ENCODE measurements at places on chromosomes 12 and 14.

DNA sequence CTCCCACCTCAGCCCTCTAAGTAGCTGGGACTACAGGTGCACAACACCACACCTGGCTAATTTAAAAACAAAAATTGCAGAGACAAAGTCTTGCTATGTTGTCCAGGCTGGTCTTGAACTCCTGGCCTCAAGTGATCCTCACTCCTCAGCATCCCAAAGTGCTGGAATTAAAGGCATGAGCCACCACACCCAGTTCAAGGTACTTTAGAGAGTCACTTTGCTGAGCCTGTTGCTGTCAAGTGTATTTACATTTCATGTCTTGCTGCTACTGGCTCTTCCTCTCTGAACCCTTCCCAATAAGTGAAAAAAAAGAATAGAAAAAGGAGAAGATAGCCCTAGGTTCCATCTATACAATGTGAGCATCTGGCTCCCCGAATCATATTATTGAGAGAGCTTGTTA is 38.4 kb downstream of the SLCO1A2 start:
- DNase-seq = no peak

- DNase-seq = no peak
Observed at GRCh38 chr14:60204843-60205774, 39.9 kb upstream of the DHRS7 start.

DNA sequence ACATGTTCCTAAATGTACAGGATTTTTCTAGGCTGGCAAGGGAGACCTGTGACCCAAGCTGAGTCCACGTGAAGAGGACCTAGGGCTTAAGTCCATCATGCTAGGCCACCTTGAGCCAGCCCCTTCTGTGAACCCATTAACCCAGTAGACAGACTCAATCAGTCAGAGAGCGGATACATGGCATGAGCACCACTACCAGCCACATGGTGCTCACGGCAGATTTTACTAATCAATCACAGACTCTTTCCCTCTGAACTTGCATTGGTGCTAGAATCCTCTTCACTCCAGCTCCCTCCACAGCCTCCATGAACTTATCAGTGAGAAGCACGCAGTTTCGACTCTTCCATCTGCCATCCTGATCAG is 9.0 kb downstream of the PHETA1 start:
- no peak for DNase-seq

- DNase-seq = no peak
Observed at GRCh38 chr12:77882709-77883108, 52.0 kb downstream of the NAV3 start.

DNA sequence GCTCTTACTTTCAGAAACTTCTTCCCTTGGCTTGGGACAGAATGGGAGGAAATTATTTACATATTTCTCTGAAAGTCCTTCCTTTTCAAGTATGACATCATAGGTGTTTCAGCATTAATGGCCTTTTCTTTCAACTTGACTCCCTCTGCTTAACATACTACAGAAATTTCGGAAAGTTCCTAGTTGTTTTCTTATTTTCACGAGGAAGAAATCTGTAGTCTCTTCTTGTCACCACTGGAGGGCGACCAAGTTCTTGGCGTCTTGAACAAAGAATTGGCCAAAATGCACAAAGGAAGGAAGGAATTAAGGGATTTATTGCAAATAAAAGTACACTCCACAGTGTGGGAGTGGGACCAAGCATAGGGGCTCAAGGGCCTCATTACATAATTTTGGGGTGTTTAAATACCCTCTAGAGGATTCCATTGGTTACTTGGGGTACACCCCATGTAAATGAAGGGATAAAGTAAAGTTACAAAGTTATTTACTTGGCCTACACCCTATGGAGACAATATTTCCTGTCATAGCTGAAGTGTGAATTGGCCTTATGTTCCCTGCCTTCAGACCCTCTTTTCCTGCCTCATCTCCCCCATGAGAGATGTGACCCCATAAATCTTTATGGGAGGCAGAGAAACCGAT is 70.4 kb downstream of the RPL10L start:
- peak; percentile 19 for DNase-seq

- DNase-seq = peak; percentile 54
Observed at GRCh38 chr14:61653507-61653906, 41.8 kb upstream of the HIF1A start.

DNA sequence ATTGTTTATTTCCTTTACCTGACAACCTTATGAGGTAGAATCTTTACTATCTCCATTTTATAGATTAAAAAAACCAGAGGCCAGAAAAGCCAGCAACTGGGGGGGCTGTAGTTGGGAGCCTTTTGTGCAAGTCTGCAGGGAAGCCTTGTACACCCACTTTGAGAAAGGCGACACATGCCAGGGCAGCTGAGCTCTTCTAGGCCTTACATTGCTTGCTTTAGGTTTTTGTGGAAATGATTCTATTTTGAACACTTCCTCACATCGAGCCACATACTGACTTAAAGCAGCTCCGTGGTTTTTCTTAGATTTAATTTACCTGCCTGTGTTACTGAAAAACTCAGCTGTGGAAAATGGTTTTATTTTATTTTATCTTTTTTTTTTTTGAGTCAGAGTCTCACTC is 34.6 kb downstream of the EP400 start:
- no peak for DNase-seq

GRCh38 chr12:50820177-50820576 is 22.5 kb upstream of the TMPRSS12 start:
- DNase-seq = no peak

DNA sequence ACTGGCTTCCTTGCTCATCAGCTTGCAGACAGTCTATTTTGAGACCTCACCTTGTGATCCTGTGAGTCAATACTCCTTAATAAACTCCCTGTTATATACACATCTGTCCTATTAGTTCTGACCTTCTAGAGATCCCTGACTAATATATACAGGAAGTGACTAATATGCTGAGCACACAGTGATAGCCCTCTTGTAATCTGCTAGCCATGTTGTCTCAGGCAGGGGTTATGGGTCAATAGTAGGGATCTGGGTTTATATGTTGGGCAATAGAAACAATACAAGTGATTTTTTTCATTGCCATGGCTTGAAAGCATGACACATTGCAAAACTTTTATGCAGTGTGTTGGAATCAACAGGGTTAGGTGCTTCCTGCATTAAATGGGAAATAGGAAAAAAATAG is 562.2 kb downstream of the GALC start:
- peak; percentile 11 for DNase-seq

GRCh38 chr12:76586764-76587395 is 27.3 kb upstream of the OSBPL8 start:
- DNase-seq = no peak

GRCh38 chr12:6341417-6342139 is at the start of gene TNFRSF1A:
Gene TNFRSF1A (minus strand): TSS chr12:6342076. CDS start chr12:6341814, 262 bp downstream.
- DNase-seq = peak; percentile 61

GRCh38 chr12:76634133-76634532 is 74.6 kb upstream of the OSBPL8 start:
- no peak for DNase-seq

- DNase-seq = no peak
Observed at GRCh38 chr14:100729982-100730381, 3.3 kb downstream of the DLK1 start.

DNA sequence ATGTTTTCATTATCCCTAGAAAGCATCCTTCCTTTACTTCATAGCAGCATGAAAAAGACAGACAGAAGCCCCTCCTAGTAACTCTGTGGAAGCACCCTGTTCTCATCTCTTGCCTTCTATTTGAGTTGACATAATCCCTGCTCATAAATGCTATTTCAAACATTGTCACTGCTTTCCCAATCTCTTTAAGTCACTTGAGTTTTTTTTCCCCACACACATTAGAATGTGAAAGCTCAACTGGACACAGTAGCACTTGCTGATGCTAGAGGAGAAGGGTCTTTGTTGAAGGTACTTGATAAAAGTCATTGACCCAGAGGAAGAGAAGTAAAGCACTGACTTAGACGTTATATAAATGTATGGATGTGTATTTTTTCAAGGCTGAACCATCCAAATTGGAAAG is 3.0 kb downstream of the E2F7 start:
- DNase-seq = no peak

- no peak for DNase-seq
Observed at GRCh38 chr12:97960741-97961608, 498.4 kb downstream of the RMST start.

DNA sequence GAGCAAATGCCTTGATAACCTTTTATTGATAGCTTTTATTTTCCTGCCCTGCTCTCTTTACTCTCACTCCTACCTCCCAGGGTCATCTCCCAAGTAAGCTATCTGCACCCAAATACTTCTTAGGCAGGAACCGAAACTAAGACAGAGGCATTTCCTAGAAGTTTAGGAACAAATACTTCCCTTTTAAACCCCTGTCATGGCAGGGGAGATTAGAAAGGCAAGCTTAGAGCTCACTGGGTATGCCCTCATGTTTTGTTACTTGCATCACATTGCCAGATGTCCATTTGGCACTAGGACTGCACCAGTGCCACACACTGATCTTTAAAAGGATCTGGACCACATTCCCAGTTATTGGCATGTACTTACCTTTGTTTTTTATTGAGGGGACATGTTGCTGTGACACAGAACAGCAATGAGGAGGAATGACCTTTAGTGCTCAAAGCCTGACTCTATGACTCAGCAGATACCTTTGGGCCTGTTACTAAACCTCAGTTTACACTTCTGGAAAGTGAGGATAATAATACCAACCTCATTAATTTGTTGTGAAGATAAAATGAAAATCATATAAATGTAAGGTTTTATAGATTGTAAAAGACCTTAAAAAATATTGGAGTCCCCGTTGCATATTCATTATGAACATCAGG is 40.9 kb upstream of the MBIP start:
- no peak for DNase-seq

GRCh38 chr12:115072712-115073111 is 388.7 kb upstream of the TBX3 start:
- no peak for DNase-seq

- peak; percentile 30 for DNase-seq
Observed at GRCh38 chr14:73227812-73228781, 9.2 kb upstream of the PAPLN start.

DNA sequence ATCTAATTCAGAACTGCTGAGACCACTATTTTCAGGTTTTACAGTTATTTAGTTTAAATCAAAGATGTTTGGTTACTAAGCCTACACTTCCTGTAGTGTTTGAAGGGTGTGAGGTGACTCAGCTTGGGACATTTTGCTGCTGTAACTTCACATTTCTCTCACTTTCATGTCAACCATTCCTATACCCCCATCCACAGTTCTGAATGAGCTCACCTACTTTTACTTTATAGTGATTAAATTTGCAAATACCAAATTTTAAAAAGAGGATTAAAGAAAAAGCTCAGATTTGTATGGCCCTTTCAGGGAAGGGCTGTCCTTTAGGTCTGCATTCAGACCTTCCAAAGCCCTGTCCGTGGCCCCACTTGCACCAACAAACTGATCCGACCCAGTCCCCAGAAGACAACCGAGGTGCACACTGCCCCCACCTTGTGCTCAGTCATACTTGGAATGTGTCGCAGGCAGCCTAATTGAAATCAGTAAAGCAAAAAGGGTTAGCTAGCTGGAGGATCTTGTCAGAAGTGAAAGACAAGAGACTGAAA is 174.4 kb downstream of the MON2 start:
- DNase-seq = no peak

- DNase-seq = no peak
Observed at GRCh38 chr14:53581504-53581903, 375.1 kb downstream of the BMP4 start.

GRCh38 chr12:104555648-104556047 is 98.9 kb downstream of the CHST11 start:
- no peak for DNase-seq

GRCh38 chr12:130372936-130373335 is 35.2 kb downstream of the PIWIL1 start:
- no peak for DNase-seq

GRCh38 chr14:91611528-91611927 is 101.4 kb upstream of the PPP4R3A start:
- no peak for DNase-seq

- DNase-seq = no peak
Observed at GRCh38 chr12:122523280-122523679, 3.5 kb downstream of the RSRC2 start.

GRCh38 chr12:14695715-14696141 is 671 bp downstream of the GUCY2C start:
- DNase-seq = no peak

GRCh38 chr14:105853089-105853906 is 326.9 kb downstream of the TMEM121 start:
- no peak for DNase-seq

DNA sequence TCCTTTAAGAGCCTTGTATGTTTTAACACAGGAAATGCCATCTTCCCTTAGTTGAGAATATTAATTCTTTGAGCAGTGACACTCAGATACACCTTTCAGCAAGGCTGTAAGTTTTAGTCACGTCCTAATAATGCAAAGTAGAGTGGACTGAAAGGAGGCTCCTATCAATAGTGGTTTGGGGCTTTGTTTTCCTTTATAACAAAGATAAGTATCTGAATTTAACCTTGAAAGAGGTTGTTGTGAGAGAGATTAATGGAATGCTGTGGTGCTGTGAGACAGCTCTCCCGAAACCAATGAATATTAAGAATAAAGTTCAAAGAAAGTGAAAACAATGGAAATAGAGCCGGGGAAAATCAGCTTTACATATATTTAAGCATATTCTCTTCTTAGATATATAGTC is 259.6 kb downstream of the ERC1 start:
- no peak for DNase-seq

GRCh38 chr12:81558031-81558430 is 201.1 kb downstream of the PPFIA2 start:
- peak; percentile 67 for DNase-seq

DNA sequence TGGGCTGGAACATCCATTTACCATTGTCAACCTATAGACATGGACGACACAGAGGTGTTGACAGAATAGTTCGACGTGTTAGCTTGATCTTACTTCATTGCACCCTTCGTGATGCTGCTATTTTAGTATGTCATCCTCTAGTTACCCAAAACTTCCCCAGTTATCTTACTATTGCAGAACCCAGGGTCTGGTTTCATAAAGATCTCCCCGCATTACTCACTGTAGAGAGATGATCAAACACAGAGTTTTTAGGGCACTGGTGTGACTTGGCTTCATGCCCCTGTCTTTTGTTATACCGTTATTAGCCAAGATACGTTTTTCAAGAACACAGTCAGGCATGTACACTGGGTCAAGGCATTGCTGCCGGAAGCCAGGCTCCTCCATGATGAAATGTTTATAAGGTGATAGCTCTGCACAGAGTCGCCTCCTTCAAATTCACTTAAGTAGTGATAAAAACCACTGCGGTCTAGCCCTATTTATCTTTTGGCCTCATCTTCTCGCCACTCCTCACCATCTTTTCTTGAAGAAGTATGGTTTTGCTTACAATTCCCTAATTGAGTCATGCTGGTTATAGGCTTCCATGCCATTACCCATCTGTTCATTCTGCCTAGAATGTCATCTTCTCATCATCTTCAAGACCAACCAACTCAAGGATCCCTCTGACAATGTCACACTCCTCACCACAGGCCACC is 1127.9 kb downstream of the VRK1 start:
- DNase-seq = no peak

- no peak for DNase-seq
Observed at GRCh38 chr12:47849261-47849660, 29.6 kb upstream of the HDAC7 start.

GRCh38 chr12:101552277-101552676 is 42.5 kb upstream of the MYBPC1 start:
- DNase-seq = peak; percentile 31
